A549 treated with ZK216348 at 1 μM for 4 hours (cell line): ENCODE measurements at places on chromosomes 5 and 9. TPM values are rescaled to one million over a fixed set of nuclear protein-coding genes. Genes with fewer than 3 reads are reported as not detected.

NUTM2G gene
- not detected in 5 replicates for total RNA-seq

NFX1 gene
- 28.5 to 33.2 TPM (median 30.4 TPM) in 5 replicates for total RNA-seq

SLCO4C1 gene
- 0.04 TPM in 1 of 5 replicates, not detected in the others for total RNA-seq

SLC36A3 gene
- total RNA-seq, result not detected in 5 replicates

KCNV2 gene
- total RNA-seq, result not detected in 5 replicates

HMCN2 gene
- total RNA-seq, result 0.06 to 0.13 TPM in 2 of 5 replicates, not detected in the others

PTAR1 gene
- 9.0 to 19.1 TPM (median 15.8 TPM) in 5 replicates for total RNA-seq

PTGER4 gene
- total RNA-seq, result 2.5 to 3.3 TPM (median 2.9 TPM) in 5 replicates

GLDC gene
- total RNA-seq, result 13.6 to 14.5 TPM (median 14.1 TPM) in 5 replicates

LCN10 gene
- not detected in 5 replicates for total RNA-seq

BAAT gene
- total RNA-seq, result 0.42 to 0.57 TPM (median 0.51 TPM) in 5 replicates

ADCY2 gene
- not detected in 5 replicates for total RNA-seq

OR1J4 gene
- total RNA-seq, result not detected in 5 replicates

DPYSL3 gene
- 16.2 to 20.7 TPM (median 18.0 TPM) in 5 replicates for total RNA-seq

PCDHAC2 gene
- total RNA-seq, result 3.3 to 7.4 TPM (median 4.4 TPM) in 5 replicates
